ENCODE measurements at places on chromosomes 1 and 21.
A peak's percentile ranks its signal among the peaks of the same experiment; 100 is the strongest.

DNA sequence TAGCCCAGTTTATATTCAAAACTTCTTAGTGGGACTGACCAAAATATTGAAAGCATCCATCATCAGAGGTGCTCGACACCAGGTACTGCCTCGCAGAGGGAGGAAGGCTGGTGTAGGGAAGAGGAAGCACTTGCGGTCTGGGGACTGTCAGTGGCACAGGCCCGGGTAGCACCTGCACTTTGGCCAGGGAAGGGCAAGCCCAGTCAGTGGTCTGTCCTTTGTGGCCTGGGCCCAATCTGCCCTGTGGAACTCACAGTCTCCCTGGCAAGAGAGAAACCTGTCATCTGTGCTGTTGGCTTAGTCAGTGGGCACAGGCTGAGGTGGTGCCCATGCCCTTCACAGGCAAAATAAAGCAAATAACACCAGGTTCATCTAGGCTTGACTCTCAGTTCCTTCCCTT is 77.4 kb downstream of the SYT6 start:
- no peak for DNase-seq

DNA sequence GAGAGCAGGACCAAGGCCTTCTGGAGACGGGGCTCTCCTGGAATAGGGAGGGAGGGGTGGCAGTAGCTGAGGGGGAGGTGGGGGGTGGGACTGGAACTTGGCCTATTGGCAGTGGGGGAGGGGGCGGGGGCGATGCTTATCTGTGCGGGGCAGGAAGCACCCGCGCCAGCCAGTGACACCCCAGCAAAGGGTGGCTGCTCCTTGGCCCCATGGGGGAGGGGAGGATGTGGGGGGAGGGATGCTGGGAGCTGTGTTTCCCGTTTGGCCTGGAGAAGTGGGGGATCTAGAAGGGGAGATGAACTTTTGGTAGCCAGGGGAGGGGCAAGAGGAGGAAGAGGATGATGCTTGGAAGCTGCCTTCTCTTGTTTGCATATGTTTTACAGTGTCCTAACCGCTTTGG is 11.0 kb downstream of the ZBTB7B start:
- no peak for DNase-seq

DNA sequence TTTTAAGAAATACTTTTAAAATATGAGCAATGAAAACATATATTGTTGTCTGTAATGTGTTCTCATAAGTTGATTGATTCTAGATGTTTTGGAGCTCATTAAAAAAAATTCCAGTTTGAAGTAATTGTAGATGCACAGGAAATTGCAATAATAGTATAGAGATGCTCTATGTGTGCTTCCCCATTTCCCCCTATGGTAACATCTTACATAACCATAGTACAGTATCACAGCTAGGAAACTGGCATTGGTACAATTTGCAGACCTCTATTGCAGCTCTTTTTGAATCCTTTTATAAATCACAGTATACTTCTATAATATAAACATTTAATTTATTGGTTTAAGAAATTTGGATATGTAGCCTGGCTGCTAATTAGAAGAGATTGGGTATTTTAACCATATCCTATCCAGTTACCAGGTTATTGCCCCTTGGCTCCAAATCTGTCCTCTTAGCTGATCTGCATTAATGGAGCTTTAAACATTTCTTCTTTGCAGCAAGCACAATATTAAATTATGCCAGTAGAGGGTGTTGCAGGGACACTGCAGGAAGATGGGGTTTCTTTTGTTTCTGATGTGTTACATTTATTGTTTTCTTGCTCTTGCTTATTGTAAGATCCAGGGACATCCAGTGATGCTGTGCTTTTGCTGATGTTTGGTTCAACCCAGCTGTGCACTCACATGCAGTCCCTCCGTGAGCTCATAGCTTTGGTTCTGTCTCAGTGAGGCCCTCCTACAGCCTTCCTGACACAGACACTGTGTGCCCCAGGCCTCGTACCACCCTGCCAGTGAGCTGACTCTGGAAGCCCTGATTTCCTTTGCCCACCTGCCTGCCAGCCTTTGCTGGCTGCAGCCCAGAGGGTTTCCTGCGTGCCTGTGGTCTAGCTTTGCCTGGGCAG is 103.3 kb downstream of the RABGAP1L start:
- peak; percentile 55 for DNase-seq

GRCh38 chr1:14487671-14488070 is 110.8 kb upstream of the KAZN start:
- DNase-seq, result no peak
